ENCODE measurements at places on chromosomes 3 and 15. TPM values are rescaled to one million over a fixed set of nuclear protein-coding genes. Genes with fewer than 3 reads are reported as not detected.

- DNase-seq, result no peak
These were observed 1.4 kb downstream of the DOCK3 start for GRCh38 chr3:50676031-50676705.

- DNase-seq, result peak; percentile 26
These were observed 20.0 kb downstream of the COPS2 start for GRCh38 chr15:49135342-49135857.

DNA sequence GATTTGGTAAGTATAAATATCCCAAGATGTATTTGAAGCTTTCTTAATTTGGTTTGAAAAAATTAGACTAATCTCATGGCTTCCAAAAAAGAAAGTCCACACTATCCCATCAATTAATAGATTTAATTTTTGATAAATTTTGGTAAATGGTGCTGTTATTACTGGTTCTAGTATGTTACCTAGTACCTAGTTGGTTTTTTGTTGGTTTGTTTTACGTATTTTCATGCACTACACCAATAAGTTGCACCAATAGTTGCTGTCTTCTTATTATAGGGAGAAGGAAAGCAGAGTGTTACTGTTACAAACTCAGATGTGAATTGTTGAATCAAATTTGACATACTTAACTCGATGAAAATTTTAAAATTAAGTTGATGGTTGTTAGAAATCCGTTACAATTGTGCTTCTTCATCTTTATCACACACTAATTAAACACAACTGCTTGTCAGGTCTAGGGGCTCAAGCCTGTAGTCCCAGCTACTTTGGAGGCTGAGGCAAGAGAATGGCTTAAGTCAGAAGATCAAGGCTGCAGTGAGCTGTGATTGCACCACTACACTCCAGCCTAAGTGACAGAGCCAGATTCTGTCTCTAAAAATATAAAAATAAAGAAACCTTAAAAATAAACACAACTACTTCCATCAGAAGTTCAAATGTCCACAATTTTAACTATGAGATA, 23.1 kb upstream of the MBNL1 start:
- no peak for DNase-seq

DNA sequence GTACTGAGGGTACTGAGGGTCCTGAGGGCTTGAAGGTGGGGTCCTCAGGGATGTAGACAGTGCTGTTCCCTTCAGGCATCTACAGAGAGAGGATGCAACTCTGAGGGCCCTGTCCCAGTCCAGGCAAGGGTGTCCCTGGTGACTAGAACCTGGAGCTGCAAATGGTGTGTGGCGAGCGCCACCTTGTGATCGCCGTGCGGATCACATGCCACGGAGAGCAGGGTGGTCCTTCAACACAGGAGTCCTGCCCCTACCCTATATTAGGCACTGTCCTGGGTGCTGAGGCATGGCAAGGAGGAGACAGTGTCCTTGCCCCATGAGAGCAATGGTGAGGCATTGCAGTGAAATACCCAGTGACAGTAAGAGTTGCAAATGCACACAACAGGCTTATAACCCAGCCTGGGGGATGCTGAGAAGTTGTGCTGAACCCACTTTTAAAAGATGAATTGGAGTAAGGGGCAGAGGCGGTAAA, 23.6 kb downstream of the RHCG start:
- peak; percentile 40 for DNase-seq

DNA sequence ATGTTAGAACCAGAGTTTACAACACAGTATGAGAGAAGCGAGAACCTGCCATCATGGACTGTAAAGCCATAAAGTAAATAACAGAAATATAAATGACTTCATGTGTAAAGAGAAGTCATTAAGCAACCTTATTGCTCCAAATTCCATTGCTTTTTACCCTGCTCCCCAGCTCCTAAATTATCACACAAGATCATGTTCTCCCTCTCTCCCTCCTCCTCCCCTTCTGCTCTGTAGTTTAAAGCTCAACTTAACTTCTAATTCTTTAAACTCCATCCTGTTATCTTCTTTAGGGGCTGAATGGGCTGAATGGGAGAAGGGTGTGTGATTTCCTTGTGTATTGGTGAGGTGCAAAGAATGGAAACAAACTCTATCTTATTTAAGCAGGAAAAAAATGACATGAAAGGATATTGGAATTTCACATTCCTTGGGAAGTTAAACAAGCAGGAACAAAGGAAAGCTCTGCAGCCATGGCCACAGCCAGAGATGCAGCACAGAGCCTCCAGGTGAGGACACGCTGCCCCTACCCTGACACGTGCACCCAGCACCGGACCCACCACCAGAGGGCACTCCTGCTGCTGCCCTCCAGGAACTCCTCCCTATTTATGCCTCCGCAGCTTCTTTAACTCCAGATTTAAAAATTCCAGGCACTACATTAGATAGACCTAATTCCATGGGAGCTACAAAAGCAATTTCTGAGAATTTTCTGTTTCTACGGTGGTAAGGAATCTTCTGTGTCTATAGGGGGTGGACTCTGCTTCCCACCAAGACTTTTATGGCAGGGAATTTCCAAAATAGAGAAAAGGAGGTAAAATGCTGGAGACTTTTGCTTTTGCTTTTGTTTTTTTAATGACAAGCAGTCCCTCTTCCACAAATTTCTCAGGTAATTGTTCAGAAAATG, 76.9 kb upstream of the ABI3BP start:
- DNase-seq, result no peak

GRCh38 chr3:30315447-30315846, 291.0 kb upstream of the TGFBR2 start:
- DNase-seq, result no peak

DNA sequence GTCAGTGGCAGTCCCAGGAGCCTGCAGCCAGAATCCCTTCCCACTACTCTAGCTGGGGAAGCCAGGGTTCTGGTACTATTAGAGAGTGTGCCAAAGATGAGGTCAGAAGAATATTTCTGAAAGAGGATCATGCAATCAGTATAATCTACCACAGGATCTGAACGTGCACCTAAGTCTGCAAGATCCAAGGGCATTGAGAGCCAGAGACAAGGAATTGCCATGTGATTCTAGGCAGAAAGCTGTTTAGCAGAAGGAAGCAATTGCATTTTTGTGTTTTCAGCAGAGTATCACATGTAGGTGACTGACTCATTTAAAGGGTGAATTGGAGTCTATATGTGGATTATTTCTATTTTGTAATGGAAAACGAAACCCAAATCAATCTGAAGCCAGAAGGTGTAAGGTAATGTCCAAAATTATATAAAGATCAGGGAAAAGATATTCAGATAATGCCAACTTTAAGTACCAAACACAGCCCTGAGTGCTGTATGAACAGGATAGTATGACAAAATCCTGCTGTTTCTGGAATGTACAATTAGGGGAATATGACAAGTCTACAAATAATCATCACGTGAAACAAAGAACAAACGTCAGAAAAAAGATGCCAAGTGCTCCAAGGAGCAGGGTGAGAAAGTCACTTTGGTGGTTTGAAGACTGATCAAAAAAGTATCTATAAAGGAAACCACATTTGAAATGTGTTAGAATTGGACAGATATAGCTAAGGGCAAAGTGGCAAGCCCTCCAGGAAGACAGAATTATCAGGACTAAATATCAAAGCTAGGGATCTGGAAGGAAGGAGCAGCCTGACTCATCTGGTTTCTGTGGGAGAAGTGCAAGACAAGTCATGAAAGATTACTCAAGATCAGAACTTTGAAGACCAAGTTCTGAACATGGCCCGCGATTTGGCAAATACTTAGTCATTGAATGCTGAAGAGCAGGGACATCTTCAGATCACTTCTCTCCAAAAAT, 1036.6 kb downstream of the NTRK3 start:
- DNase-seq, result peak; percentile 75

DNA sequence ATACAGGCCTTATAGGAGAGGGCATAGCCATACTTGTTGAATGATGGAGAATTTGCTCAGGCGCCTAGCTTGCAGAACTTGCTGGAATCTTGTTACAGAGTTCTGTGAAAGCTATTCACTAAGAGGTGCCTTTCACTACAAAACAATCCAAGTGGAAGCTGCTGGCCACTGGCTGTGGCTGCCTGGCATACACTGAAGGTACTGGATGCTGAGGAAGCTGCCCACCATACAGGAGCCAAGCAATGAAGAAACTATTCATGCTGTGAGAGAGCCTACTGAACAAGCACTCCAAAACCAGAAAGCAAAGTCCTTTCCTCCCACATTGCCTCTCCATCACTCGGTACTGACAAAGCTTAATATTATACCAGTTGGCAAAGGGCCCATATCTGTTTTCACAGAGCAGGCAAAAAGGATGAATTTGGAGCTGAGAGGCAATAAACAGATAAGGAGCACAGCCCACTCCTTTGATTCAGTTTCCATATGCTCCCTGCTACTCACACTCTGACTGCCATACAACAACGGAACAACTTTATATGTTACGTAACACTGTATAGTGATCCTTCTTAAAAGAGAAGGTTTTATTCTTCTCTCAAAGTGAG, 192.6 kb upstream of the ALCAM start:
- DNase-seq, result peak; percentile 23

The CA12 gene
- total RNA-seq, result 48.4 TPM

The MESP2 gene
- total RNA-seq, result 0.99 TPM

The STAG1 gene
- total RNA-seq, result 48.0 TPM

The GJD2 gene
- not detected for total RNA-seq

The EFL1 gene
- 21.8 TPM for total RNA-seq

The RBPMS2 gene
- not detected for total RNA-seq

The FEZF2 gene
- total RNA-seq, result not detected

The WDR93 gene
- 0.17 TPM for total RNA-seq
